ENCODE measurements at places on chromosomes 4 and X. TPM values are rescaled to one million over a fixed set of nuclear protein-coding genes. Genes with fewer than 3 reads are reported as not detected.

Gene NKRF
- total RNA-seq, result 17.8 TPM

Gene SGMS2
- 74.7 TPM for total RNA-seq

DNA sequence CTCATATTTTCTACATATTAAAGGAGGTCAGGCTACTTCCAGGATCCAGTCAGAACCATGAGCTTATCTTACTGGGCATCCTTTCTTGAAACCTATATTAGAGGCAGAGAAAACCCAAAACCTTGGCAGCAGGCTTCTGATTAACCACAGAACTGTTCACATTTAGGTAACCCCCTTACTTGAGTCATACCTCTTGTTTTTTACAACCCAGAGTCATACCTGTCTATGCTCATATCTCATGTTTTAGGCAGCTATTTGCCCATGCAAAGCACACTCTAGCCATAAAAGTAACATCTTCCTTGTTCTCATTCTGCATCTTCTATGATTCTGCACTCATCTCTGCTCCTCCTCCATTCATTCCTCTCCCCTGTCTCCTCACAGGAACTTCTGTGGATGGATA, 138.0 kb upstream of the SMIM31 start:
- DNase-seq, result no peak

DNA sequence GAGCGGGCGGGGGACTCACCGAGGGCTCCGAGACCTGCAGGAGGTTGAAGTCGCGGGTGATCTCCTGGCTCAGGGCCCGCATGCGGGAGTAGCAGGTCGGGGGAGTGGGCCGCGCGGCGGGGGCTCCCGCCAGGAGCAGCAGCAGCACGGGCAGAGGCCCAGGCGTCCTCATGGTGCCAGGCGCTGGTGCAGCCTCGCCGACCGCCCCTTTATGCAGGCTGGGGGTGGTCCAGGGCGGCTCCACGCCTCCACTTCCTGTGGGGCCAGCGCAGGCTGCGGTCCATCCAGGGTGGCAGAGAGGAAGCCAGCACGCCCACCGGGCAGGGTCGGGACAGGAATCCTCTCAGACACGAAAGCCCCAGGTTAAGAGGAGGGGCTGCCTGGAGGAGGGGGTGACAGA, at the start of gene CYTL1:
Gene CYTL1 (minus strand): TSS at position 185 of the 400 bp plus-strand sequence. CDS start 13 bp downstream, at position 172.
- DNase-seq, result no peak

- DNase-seq, result no peak
These were observed 160.8 kb downstream of the FBXO8 start for GRCh38 chr4:174122705-174123104.

DNA sequence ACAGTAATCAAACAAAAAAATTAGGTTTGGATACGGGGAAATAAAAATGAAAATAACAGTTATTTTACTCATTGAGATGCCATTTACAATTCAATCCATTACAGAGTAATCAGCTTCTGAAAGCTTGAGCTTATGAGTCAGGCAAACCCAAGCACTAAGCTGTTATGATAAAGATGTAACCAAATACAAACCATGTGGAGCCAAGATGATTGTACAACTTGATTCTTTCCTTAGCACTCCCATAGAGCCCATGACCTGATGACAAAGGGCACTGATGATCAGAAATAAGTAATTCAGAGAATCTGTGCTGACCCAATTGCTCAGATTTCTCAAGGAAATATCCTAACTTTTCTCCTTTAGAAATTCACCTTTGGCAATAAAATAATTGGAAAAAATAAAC, 40.5 kb upstream of the PRKG2 start:
- no peak for DNase-seq

- DNase-seq, result no peak
These were observed 140.6 kb upstream of the SCML1 start for GRCh38 chrX:17596546-17597205.

DNA sequence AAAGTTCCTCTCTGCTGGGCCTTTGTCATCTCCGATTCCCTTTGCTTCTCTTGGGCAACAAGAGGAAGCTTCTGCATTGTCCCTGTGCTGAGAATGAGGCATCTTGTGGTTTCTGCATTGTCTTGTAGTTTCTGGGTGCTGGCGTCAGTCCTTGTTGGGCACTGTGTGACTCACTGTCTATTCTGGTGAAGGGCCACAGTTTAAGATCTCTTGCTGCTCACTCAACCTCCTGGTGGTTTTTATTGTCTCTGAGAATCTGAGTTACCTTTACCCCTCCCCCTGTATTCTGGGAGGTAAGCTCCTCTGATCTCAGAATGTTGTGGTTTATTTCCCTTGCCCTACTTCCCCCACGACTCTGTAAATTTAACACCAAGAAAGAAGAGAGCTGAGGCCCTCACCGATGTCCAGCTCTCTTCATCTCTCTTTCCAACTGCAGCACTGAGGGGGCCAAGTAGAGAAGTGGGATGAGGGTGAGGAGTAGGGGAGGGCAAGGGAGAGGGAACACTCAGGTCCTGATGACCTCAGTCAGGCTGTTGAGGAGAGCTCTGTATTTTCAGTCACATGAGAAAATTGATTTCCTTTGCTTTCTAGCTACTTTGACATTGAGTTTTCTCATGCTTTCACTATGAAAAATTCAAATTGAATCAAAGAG, 441.6 kb upstream of the PITX2 start:
- DNase-seq, result no peak

GRCh38 chrX:101693476-101693875, 33.8 kb upstream of the ARMCX2 start:
- DNase-seq, result no peak

GRCh38 chr4:151355155-151355554, 29.8 kb upstream of the SH3D19 start:
- DNase-seq, result no peak

Measured in Calu3 (cell line).